ENCODE measurements at places on chromosomes 6 and 20.

- DNase-seq = no peak
Measured at GRCh38 chr6:14108571-14109410, 8.8 kb upstream of the CD83 start.

DNA sequence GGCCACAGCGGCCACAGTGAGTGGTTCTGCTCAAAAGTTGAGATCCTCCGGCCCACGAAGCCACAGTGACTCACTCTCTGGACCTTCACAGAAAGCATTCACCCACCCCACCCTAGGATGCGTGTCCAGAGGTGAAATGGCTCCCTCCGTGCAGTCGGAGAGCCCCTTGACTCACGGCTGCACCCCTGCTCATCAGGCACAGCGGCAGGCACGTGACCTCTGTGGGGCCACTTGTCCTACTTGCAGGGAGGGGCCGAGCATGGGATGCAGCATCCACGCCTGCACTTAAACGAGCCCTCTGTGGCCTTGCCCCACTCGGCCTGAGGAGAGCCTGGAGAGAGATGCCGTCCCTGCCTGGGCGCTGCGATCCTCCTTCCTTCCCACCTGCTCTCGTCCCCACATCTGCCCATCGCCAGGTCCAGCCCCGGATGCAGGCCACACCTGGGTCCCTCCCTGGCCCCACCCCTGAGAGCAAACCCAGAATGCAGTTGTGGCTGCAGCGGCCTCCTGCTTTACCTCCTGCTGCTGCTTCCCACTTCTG lies 28.7 kb downstream of the NTSR1 start:
- no peak for DNase-seq

DNA sequence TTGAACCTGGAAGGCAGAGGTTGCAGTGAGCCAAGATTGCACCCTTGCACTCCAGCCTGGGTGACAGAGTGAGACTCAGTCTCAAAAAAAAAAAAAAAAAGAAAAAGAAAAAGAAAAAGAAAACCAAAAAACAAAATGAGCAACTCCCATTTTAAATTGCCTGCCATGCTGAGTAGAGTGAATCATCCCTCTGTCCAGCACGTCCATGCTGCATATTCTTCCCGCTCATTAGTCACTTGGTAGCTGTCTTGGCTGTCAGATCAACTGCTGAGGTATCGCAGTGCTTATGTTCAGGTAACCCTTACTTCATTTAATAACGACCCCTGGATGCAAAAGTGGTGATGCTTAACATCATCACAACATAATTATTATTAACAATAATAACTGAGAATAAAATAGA lies 72.6 kb upstream of the RNF24 start:
- DNase-seq = no peak

DNA sequence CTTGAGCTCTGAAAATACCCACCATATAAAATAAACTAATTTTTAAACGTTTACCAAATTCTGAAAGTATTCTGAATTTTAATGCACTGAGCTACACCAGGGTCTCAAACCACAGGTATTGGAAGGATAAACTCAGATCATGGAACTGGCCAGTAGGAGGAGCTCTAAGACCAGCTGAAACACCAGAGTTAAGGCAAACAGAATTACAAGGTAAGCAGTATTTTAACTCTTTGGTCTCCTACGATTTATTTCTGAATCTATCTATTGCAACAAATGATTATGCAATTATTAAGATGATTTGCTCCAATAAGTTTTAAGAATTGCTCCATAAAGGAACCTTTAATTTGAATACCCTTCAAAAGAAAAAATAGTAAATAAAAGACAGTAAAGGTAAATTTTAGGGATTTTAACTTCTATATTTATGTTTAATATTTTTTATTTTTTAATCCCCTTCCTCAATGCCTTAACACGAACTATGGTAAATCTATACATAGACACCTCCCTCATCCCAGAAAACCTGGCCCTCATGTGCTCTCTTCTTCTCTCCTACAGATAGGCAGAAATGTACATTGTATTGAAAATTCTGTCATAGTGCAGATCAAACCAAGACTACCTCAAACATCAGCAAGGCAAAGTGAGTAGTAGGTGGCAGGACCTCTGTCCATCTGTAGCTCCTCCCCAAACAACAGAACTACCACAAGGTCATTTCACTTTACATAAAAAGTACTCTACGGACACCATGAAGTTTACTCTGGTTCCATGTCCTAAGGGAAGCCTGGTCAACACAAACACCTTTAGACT lies 58.4 kb downstream of the SMLR1 start:
- peak; percentile 81 for DNase-seq

- no peak for DNase-seq
Measured at GRCh38 chr6:54891536-54891935, 45.0 kb downstream of the FAM83B start.

Measured in lung microvascular endothelial cell (primary cell).